ENCODE measurements at places on chromosomes 2 and 18.

- no peak for DNase-seq
Observed at GRCh38 chr2:210267698-210268097, 42.5 kb upstream of the ACADL start.

DNA sequence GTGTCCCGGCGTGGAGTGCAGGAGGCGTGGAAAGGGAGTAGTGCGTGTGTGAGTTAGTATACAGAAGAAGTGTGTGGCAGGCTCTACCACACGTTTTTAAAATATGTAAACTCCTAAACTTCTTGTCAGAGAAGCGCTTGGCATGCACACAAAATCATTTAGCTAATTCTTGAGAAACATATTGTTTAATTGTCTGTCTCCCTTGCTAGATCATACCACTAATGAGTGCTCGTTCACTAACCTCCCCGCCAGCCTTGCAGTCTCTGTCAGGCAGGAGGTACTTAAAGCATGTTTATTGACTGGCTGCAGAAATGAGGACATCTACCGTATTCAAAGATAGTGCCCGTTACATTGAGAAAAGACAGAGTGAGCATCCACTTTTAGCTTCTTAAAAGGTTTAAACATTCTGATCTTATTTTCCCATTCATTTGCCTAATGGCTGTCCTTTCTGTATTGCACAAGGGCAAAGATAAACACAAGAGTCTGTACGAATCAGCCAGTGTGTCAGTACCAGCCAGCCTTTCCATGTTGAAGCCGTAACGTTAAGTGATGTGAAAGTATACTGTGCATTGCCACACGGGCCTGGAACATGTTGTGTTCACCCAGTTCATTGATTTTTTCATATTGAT, 41.4 kb downstream of the TRAPPC12 start:
- no peak for DNase-seq

- DNase-seq = no peak
Observed at GRCh38 chr2:50157279-50157678, 874.7 kb downstream of the NRXN1 start.

DNA sequence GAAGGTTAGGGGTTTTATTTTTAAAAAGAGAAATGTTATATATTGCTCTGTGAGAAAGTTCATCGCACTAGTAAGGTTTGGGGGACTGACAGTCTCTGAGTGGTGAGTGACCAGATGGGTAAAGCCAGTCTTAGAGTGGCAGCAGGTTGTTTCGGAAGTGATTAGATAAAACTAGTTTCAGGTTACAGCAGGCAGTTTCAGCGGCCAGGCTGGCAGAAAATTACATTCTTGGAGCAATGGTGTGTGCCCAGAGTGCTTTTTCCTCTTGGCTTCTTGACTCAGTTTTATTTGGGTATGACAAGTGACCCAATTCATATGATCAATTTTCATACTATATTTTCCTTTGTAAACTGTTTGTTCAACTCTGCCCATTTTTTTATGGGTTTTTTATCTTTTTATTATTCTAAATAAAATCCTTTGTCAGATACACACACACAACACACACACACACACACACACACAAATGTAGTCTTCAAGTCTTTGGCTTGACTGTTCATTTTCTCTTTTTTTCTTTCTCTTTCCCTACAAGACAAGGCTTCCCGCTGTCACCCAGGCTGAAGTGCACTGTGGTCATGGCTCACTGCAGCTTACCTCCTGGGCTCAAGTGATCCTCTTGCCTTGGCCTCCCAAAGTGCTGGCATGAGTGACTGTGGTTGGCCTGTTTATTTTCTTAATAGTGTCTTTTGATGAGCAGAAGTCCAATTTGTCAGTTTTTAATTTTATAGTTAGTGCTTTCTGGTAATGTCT, 30.9 kb downstream of the RALBP1 start:
- no peak for DNase-seq

DNA sequence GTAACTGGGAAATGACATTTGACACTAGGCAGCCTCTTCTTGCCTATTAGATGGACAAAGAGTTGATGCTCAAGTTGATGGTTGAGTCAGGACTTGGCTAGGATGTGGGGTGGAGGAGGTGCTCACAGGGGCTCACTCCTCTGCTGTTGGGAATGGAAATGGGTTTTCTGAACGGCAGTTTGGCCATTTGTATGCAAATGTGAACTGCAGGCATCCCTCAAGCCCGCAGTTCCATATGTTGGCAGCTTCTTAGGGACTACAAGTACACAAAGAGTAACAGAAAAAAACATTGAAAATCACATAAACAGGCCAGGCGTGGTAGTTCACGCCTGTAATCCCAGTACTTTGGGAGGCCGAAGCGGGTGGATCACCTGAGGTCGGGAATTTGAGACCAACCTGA, 80.8 kb downstream of the INPP5D start:
- no peak for DNase-seq

DNA sequence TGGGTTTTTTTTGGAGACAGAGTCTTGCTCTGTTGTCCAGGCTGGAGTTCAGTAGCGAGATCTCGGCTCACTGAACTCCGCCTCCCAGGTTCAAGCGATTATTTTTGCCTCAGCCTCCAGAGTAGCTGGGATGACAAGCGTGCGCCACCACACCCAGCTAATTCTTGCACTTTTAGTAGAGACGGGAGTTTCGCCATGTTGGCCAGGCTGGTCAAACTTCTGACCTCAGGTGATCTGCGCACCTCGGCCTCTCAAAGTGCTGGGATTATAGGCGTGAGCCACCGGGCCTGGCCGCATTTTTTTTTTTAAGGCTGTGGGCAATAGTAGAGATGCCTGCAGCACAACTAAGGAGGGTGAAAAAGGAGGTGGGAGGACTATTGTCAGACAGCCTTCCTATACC, 41.7 kb upstream of the ZNF532 start:
- no peak for DNase-seq

- no peak for DNase-seq
Observed at GRCh38 chr2:224181534-224182155, 142.6 kb upstream of the SERPINE2 start.

GRCh38 chr18:56298935-56299334, 339.5 kb downstream of the TXNL1 start:
- DNase-seq = no peak

- no peak for DNase-seq
Observed at GRCh38 chr2:130288467-130289403, 54.0 kb upstream of the IMP4 start.

GRCh38 chr2:149080099-149080498, 41.6 kb downstream of the LYPD6B start:
- no peak for DNase-seq

DNA sequence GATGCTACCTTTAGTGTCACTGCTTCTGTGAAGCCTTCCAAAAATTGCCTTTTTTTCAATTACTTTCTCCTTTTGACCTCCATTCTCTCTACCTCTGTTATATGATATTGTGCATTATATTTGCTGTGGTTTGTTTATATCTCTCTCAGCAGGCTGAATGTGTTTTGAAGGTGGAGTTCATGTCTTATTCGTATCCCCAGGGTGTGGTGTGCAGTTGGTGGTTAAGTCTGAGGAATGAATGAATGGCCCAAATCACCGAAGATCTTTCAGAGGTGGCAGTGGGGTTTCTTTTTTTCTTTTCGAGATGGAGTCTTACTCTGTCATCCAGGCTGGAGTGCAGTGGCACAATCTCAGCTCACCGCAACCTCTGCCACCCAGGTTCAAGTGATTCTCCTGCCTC, 53.5 kb upstream of the MAP4K3 start:
- DNase-seq = no peak

DNA sequence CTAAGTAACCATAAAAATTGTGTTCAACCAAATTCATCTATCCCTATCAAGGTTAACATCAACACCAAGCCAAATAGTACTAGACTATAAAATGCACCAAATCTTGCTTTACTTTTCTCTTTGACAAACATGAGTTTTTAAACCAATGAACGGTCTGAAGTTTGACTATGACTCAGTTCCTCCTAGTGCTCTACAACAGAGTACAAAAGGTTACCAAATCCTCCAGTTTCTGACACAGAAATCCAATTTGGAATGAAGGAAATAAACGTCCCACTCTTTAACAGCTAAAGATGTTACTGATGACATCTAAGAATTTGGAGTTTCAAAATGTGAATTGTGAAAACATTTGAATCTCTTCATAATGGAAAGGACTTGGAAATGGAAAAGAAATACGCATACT, 11.8 kb upstream of the ACVR1 start:
- DNase-seq = no peak

DNA sequence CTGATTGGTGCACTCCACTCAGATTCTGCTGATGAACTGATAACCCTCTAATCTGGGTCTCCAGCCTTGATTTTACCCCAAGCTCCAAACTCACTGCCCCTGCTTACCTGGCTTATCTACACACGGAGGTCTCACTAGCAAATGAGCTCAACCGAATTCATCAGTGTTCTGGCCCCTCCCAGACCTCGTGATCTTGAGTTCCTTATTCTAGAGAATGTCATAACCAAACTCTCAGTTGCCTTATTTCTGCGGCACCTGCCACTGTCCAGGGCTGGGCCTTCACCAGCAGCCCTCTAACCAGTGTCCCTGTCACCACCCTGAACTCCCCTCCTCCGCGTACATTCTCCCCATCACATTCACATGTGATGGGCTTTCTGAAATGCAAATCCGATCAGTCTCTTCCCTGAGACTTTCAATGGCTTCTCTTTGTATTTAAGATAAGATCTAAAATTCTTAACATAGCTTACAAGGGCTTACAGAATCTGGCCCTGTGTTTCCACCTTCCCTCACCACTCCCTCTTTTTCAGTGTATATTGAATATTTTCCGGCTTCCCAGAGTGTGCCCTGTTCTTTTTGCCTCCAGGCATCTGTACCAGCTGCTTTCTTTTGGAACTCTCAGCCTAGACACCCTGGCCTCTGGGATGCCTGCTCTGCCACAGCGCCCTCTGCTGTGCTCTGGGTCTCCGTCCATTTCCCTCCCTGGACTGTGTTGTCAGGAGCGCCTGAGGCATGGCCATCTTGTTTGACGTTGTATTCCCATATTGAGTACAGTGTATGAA, 31.1 kb downstream of the NAB1 start:
- peak; percentile 58 for DNase-seq

DNA sequence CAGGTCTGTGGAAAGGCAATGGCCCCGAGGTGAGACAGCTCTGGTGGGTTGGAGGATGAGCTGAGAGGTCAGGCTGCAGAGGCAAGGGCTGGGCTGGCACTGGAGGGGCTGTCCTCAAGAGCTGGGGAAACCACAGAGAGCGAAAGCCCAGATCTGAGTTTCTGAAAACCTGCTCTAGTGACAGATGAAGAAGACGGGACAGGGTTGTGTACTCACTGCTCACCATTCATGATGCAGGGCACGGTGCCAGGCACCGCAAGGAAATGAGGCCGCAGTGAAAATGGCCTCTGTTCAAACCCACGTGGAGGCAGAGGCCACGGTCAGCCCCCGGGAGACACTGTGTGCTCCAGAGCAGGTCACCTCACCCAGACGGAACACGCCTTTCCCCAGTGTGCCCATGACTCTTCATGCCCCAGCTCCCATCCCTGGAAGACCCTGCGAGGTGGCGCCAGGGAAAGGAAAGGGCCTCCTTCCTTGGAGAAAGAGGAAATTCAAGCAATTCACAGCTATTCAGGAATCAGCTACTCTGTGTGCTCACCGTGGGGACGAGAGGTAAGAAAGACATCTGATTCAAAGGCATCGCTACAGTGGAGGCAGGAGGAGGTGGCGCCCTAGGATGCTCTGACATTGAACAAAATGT, 24.3 kb upstream of the ID2 start:
- DNase-seq = no peak

- peak; percentile 80 for DNase-seq
Observed at GRCh38 chr2:144459937-144460336, 60.0 kb downstream of the ZEB2 start.

DNA sequence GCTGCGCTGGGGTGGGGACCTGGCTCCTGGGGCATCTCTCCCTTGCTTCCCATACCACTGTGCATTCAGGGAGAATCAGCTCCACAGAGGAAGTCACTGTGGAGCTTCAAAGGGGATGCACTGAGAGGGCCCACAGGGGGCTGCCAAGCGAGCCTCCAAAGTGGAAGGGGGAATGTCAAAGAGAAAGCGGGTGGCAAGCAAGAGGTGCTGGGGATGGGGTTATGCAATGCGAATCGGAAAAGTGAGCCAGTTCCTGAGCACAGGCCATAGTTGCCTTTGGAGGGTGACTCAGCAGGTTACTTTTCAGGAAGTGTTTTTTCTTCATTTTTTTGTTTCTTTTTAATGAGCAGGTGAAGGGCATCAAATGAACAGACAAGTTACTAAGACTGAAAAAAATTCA, 17.6 kb downstream of the PMAIP1 start:
- DNase-seq = no peak

- DNase-seq = no peak
Observed at GRCh38 chr2:67839242-67839641, 223.6 kb downstream of the C1D start.

- no peak for DNase-seq
Observed at GRCh38 chr2:234823877-234824376, 127.9 kb upstream of the SH3BP4 start.

GRCh38 chr2:32768387-32769174, 140.7 kb downstream of the TTC27 start:
- no peak for DNase-seq

DNA sequence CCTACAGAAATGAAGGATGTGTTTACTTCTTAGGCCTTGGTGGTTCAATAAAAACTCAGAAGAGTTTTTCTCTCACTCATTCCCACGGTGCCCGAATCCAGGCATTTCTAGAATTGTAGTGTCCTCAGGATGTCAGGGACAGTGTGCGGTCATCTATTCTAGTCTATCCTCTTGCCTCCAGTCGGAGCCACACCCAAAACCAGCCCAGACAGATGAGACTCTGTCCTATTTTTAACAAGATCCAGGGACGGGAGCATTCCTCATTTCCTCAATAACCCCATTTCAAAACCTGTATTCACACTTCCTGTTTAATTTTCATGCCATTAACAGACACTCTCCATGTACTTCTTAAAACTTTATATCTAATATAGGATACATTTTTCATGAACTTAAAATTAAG, 11.6 kb upstream of the RBMS1 start:
- DNase-seq = no peak

DNA sequence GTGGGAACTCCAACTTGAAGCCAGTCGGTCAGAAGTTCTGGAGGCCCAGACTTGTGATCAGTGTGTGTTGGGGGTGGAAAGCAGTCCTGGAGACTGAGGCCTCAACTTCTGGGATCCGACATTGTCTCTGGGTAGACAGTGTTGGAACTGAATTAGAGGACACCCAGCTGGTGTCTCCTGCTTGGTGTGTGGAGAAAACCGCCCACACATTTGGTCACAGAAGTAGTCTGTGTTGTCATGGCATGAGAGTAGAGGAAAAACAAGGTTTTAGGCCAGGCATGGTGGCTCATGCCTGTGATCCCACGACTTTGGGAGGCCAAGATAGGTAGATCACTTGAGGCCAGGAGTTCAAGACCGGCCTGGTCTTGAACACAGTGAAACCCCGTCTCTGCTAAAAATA, 51.5 kb downstream of the PUM2 start:
- DNase-seq = no peak

GRCh38 chr2:37568565-37568964, 102.9 kb downstream of the CDC42EP3 start:
- DNase-seq = no peak

GRCh38 chr18:7158216-7158615, 40.6 kb upstream of the LAMA1 start:
- no peak for DNase-seq
